ENCODE measurements at places on chromosomes 11 and 22.

GRCh38 chr22:23038902-23039301 is 31.4 kb upstream of the GNAZ start:
- DNase-seq, result no peak

- DNase-seq, result no peak
These were observed 21.5 kb downstream of the BIRC2 start for GRCh38 chr11:102368472-102368871.

- DNase-seq, result no peak
These were observed 18.4 kb upstream of the TMEM191C start for GRCh38 chr22:21448627-21449416.

DNA sequence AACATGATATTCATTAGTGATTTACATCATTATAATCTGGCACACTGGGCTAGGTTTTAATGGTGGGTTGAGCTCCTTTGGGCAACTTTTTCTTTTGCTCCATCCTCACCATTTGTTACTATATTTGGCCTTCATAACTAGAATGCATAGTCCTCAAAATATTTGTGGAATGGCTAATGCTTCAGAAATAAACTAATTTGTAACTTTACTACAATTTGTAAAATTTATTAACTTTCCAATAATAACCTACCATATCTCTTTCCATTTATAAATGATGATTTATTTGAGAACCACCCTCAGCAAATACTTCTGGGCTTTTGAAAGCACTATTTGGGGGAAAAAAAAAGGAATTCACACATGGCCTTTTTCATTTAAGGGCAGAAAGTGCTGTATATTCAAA is 79.7 kb downstream of the LARGE2 start:
- no peak for DNase-seq

GRCh38 chr22:44633647-44634046 is 68.4 kb upstream of the PRR5 start:
- DNase-seq, result no peak

Measured in activated CD4-positive, alpha-beta T cell treated with anti-CD3 and anti-CD28 coated beads for 36 hours (primary cell).